ENCODE measurements at places on chromosomes 11 and 22. TPM values are rescaled to one million over a fixed set of nuclear protein-coding genes. Genes with fewer than 3 reads are reported as not detected.

FOLH1 gene
- not detected for total RNA-seq

GRCh38 chr22:17806437-17806836 is 32.2 kb upstream of the BID start:
- no peak overlapping the region for H3K27ac ChIP-seq
- no peak overlapping the region for H3K4me3 ChIP-seq
- H3K4me1 ChIP-seq, result peaks cover 21% of the 10 kb centered on the region
- H3K27me3 ChIP-seq, result no peaks in the 10 kb centered on the region

SCT gene
- not detected for total RNA-seq

FOLR1 gene
- total RNA-seq, result not detected
